Left ventricle myocardium inferior (tissue), 1 donor: ENCODE measurements at places on chromosomes 12 and 14.

- no peak for DNase-seq
- H3K4me1 ChIP-seq: peaks cover 23% of the 10 kb centered on the region
- H3K4me3 ChIP-seq: no peak overlapping the region
- no peaks in the 10 kb centered on the region for H3K27me3 ChIP-seq
- peaks cover 36% of the 10 kb centered on the region for H3K36me3 ChIP-seq
Observed at GRCh38 chr14:100128688-100129087, 30.8 kb downstream of the DEGS2 start.

- no peaks in the 10 kb centered on the region for H3K27me3 ChIP-seq
- peaks cover 100% of the 10 kb centered on the region for H3K4me1 ChIP-seq
- peak; percentile 65 for DNase-seq
- peak overlapping the region; percentile 87 for H3K27ac ChIP-seq
- no peak overlapping the region for H3K4me3 ChIP-seq
Observed at GRCh38 chr14:93009471-93010129, 86.7 kb downstream of the CHGA start.

DNA sequence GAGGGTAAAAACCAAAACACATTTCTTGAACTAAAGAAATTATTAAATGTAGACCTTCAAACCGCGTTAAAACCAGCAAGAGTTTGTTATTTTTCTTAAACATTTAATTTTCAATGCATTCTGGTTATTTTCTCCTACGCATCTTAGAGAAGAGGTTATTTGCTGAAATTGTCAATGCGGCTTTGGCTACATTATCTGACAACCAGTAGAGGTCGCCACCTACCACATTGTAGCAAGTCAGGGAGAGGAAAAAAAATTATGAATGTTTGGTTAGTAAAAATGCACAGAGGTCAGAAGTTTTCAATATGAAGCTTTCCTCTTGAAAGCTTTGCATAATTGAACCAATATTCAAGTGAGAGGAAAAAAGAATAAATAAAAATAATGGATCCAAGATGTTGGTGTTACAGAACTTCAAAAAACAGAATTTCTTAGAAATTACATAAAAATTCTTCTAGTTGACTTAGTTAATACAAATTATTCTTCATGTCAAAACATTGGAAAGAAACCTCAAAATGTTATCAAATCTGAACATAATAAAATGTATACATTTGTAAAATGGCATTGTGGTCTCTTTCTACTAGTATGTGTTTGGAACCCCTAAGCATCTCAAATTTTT, 159.4 kb upstream of the TMTC2 start:
- H3K27ac ChIP-seq: no peak overlapping the region
- H3K4me3 ChIP-seq: no peak overlapping the region
- DNase-seq: no peak
- no peaks in the 10 kb centered on the region for H3K27me3 ChIP-seq

GRCh38 chr14:58746261-58746660, 108.5 kb downstream of the DACT1 start:
- DNase-seq: no peak
- H3K27me3 ChIP-seq: no peaks in the 10 kb centered on the region
- no peak overlapping the region for H3K27ac ChIP-seq
- H3K4me1 ChIP-seq: peaks cover 6% of the 10 kb centered on the region

DNA sequence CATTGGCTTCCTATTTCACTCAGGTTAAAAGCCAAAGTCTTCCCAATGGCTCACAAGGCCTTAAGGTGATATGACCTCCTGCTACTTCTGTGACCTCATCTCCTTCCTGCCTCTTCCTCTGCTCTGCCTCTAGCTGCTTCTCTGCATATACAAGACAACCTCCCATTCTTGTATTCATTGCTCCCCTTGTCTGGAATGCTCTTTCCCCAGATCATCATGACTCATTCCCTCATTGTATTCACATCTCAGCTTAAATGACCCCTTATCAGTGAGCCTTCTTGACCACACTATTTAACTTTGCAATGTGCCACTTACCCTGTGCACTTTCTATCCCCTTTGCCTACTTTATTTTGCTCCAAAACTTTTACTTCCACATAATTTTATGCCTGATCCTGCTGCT, 90.2 kb downstream of the PPP1R12A start:
- peaks cover 17% of the 10 kb centered on the region for H3K36me3 ChIP-seq
- H3K4me1 ChIP-seq: peaks cover 73% of the 10 kb centered on the region
- H3K27me3 ChIP-seq: no peaks in the 10 kb centered on the region
- DNase-seq: no peak
- H3K27ac ChIP-seq: no peak overlapping the region

GRCh38 chr14:89794096-89794495, 160.4 kb downstream of the EFCAB11 start:
- H3K4me1 ChIP-seq: peaks cover 14% of the 10 kb centered on the region
- DNase-seq: peak; percentile 68
- H3K36me3 ChIP-seq: no peaks in the 10 kb centered on the region
- peak overlapping the region; percentile 83 for H3K27ac ChIP-seq

GRCh38 chr12:64568298-64568697, 42.0 kb upstream of the RASSF3 start:
- no peaks in the 10 kb centered on the region for H3K27me3 ChIP-seq
- H3K27ac ChIP-seq: peak overlapping the region; percentile 44
- H3K4me1 ChIP-seq: peaks cover 38% of the 10 kb centered on the region
- H3K36me3 ChIP-seq: no peaks in the 10 kb centered on the region

DNA sequence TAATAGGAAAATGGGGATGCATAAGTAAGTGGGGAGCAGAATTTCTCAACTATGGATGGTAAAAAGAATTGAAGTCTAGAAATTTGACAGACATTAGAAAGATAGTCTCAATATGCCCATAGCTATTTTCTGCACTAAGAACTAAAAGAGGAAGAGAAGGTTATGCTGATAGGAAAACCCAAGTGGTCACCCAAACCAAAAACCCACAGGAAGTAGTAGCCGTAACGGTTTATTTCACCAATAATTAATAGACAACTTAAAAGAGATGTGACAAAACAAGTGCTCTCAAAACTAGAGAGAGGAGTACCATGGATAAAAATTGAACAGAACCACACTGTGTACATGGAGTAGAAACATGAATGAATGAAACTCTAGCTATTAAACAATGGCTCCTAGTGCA, 295.4 kb downstream of the FSCB start:
- H3K36me3 ChIP-seq: no peaks in the 10 kb centered on the region
- no peak overlapping the region for H3K4me3 ChIP-seq
- H3K27me3 ChIP-seq: no peaks in the 10 kb centered on the region
- H3K4me1 ChIP-seq: no peaks in the 10 kb centered on the region
- DNase-seq: no peak

DNA sequence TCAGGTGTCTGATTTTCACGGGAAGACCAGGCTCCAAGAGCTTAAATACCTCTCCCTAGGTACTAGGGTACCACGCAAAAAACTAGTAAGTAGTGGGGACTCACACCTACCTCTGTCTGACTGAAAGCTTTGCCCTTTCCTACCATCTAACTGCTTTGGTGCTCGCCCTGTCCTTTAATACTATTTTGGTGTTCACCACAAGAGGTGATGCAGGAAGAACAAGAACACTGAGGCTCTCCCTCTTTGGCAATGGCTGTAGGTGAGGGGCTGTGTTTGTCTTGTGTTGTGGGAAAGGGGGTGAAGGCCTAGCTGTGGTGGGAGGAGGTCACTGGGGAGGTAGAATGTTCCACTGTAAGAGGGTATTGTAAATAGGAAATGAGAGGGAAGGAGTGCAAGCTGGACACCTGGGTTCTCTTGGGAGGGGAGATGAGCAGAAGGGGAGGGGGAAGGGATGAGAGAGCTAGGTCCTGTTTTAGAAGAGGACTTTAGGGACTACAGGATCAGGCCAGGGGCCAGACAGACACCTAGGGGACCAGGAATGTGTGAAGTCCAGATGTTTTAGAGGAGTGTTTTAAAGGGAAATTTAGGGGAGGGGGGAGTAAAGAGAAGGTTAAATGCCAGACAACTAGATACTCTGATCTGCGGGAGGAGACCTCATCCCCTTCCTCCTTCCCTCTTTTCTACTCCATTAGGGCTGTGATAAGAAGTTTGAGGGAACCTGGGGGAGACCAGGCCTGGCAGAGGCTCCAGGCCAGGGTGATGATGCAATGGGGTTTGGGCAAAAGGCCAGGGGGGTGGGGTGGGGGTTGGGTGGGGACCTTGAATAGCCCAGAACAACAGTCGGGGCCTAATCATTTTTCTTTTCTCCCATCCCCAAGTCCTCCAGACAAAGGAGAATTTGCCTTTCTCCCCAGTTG, 2.1 kb downstream of the ITGA5 start:
- H3K36me3 ChIP-seq: no peaks in the 10 kb centered on the region
- H3K4me1 ChIP-seq: peaks cover 100% of the 10 kb centered on the region
- DNase-seq: no peak
- no peaks in the 10 kb centered on the region for H3K27me3 ChIP-seq

DNA sequence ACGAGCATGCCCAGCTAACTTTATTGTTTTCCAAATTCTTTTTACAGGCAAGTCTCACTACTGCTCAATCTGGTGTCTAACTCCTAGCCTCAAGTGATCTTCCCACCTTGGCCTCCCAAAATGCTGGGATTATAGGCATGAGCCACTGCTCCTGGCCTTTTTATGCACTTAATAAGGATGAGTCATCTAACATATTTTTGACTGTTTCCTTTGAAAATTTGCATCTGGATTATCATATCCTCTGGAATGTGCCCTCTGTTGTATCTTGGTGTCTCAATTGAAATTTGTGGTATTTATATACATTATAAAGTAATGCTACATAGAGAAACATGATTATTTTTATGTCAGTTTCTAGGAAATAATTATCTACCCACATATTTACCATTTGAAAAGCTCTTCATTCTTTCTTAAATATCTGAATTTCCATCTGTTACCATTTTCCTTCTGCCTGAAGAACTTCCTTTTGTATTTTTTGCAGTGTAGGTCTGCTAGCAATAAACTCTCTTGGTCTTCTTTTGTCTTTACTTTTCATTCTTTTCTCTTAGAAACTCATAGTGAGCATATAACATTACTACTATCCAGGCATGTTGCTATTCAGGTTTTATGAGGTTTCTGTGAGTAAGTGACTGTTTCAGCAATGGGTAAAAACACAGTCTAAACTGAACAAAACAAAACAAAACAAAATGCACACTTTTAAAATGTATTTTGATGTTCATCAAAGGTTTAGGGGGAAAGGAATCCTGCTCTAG, 52.8 kb upstream of the CNOT2 start:
- H3K36me3 ChIP-seq: no peaks in the 10 kb centered on the region
- H3K4me3 ChIP-seq: no peak overlapping the region
- H3K27ac ChIP-seq: no peak overlapping the region
- no peak for DNase-seq
- no peaks in the 10 kb centered on the region for H3K4me1 ChIP-seq
- no peaks in the 10 kb centered on the region for H3K27me3 ChIP-seq

DNA sequence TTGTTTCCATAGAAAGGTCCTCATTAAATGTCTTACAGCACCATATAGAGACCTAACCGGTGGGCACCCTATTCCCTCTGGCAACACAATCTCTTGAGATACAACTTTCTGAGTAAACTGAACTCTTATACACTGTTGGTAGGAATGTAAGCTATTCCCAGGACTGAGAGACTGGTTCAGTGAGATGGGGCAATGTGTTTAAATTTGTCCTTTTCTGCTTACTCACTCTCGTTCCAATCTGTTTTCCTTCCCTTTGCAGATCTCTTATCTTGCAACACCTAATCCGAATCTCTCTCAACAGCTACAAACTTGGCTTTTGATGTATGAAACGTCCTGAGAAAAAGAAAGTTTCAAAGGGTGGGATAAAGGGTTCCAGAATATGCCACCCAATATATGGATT, 26.1 kb upstream of the ETV6 start:
- no peaks in the 10 kb centered on the region for H3K36me3 ChIP-seq
- H3K27ac ChIP-seq: no peak overlapping the region
- H3K4me1 ChIP-seq: no peaks in the 10 kb centered on the region

DNA sequence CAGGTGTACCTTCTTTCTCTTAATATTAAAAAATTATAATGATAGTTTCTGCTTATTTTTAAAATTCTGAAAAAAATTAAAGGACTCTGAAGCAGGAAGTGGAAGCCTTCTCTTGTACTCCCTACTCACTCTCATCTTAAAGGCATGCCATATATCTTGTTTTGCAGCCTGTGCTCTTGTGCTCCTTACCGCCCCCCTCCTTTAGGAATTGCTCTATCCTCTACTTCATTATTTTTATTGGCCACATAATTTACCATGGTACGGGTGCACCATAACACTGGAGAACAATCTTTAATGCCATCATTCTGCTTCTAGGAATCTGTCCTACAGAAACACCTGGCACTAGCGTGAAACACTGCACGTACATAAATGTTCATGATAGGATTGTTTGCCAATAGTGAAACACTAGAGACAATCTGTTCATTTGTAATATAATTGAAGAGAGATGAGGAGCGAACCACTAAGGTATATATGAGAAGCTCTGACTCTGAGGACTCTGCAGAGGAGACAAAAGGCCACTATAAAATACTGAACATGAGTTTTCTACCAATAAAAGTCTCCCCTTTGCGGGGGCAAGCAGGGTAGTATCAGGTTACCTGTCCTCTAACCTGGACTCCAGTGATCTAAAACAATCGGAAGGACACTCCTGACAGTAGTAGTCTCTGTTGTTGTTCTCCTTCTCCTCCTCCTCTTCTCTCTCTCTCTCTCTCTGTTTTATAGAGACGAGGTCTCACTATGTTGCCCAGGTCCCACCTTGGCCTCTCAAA, 6.3 kb upstream of the NYNRIN start:
- H3K36me3 ChIP-seq: no peaks in the 10 kb centered on the region
- H3K4me1 ChIP-seq: peaks cover 11% of the 10 kb centered on the region
- no peak overlapping the region for H3K4me3 ChIP-seq
- peaks cover 9% of the 10 kb centered on the region for H3K27me3 ChIP-seq
- H3K27ac ChIP-seq: no peak overlapping the region

DNA sequence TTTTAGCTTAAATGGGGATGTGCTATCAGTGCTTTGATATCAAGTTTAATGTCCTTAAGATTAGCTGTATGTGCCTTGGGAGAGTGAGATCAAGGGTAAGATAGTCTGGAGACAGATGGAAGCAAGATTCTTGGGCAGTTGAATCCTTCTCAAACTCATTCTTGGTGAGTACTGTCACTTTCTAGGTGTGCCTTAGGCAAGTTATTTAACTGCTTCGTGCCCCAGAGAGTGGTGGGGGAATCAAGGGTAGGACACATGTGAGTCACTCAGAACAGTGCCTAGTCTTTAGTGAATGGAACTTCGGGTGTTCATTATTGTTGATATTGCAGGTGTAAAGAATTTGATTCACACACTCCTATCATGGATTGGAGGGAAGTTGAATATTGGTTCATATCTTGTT, 803.7 kb downstream of the DIO2 start:
- no peak overlapping the region for H3K4me3 ChIP-seq
- H3K27me3 ChIP-seq: no peaks in the 10 kb centered on the region
- H3K4me1 ChIP-seq: no peaks in the 10 kb centered on the region
- DNase-seq: no peak
- H3K36me3 ChIP-seq: no peaks in the 10 kb centered on the region
- H3K27ac ChIP-seq: no peak overlapping the region

DNA sequence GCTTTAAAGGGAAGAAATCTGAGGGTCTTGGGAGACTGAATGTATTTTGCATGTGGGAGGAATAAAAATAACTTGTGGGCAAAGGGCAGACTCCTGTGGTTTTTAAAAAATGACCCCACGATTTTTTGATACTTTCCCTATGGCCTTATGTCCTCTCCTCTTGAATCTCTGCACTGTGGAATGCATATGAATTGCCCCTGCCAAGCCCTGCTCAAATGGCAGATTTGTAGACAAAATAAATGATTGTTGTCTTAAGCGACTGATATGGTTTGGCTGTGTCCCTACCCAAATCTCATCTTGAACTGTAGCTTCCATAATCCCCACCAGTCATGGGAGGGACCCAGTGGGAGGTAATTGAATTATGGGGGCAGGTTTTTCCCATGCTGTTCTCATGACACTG, 223.8 kb downstream of the DACT1 start:
- H3K4me1 ChIP-seq: no peaks in the 10 kb centered on the region
- H3K36me3 ChIP-seq: no peaks in the 10 kb centered on the region
- H3K27ac ChIP-seq: no peak overlapping the region
- no peak for DNase-seq

- H3K4me3 ChIP-seq: no peak overlapping the region
- H3K27me3 ChIP-seq: no peaks in the 10 kb centered on the region
- no peak for DNase-seq
- H3K27ac ChIP-seq: no peak overlapping the region
- H3K36me3 ChIP-seq: no peaks in the 10 kb centered on the region
Observed at GRCh38 chr14:71237556-71237955, 330.3 kb downstream of the PCNX1 start.
